ENCODE measurements at places on chromosomes 12 and 14.

GRCh38 chr12:119666226-119666795 lies 1.6 kb upstream of the PRKAB1 start:
- DNase-seq, result no peak

- no peak for DNase-seq
Measured at GRCh38 chr14:71317385-71318096, 410.3 kb downstream of the PCNX1 start.

- DNase-seq, result no peak
Measured at GRCh38 chr12:113194971-113195391, 9.5 kb downstream of the RITA1 start.

DNA sequence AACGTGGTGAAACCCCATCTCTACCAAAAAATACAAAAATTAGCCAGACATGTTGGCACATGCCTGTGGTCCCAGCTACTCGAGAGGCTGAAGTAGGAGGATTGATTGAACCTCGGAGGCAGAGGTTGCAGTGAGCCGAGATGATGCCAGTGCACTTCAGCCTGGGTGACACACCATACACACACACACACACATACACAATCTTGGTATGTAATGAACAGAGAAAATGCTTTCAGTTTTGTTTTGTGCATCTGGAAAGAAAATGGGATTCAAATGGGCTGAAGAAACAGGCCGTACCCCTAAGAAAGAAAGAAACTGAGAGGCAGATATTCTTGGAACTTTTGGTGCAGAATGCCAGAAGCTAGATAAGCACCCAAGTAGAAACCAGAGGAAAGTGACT lies 107.2 kb downstream of the PDE3A start:
- no peak for DNase-seq

- no peak for DNase-seq
Measured at GRCh38 chr12:50276068-50276467, 7.3 kb downstream of the LIMA1 start.
